ENCODE measurements at places on chromosomes 3 and 15.
A peak's percentile ranks its signal among the peaks of the same experiment; 100 is the strongest.

- no peak for DNase-seq
These were observed 360.9 kb upstream of the KCNH8 start for GRCh38 chr3:18787441-18787840.

- no peak for DNase-seq
These were observed 60.1 kb upstream of the DAZL start for GRCh38 chr3:16665282-16665741.

DNA sequence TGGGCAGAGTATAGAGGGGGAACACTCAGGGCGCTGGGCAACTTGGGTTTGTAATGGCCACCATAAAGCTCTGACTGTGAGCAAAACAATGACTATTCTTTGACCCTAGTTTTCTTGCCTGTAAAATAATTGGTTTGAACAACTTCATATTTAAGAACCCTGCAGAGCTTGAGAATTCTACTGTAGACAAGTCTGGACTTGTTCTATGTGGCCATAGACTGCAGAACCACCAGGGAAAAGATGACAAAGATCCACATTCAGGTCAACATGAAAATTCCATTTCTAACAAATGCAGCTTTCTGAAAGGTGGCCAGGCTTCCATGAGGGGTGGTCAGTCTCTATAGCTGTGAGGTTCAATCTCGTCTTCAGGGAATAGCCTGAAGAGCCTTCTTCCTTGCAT lies 239.4 kb upstream of the LRRN1 start:
- DNase-seq: no peak

GRCh38 chr3:30984855-30985749 lies 90.6 kb upstream of the GADL1 start:
- no peak for DNase-seq

GRCh38 chr3:152638707-152639450 lies 196.1 kb upstream of the P2RY1 start:
- no peak for DNase-seq

GRCh38 chr3:197906023-197906849 lies 43.8 kb upstream of the RPL35A start:
- DNase-seq: peak; percentile 59

- DNase-seq: no peak
These were observed 71.6 kb downstream of the KY start for GRCh38 chr3:134579141-134579665.

DNA sequence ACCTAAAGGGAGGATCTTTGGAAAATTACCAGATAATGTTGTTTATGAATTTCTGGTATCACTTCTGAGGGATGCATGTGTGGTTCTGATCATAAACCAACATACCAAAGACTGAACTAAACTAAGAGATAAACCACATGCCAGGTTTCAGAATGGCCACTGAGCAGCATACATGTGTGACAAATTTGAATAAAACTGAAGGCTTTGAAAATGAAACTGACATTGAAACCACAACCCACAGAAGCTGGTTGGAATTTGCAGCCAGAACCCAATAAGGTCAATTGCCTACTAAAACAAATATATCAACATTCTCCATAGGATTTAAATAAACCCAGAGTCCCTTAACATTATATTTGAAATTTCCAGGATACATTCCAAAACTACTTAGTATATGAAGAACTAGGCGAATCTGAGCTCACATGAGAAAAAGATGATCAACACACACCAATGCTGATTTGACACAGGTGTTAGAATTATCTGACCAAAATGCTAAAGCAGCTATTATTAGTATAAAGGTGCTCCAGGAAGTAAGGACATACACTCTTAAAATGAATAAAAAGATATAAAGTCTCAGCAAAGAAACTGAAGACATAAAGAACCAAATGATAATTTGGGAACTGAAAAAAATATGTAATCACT lies 125.0 kb downstream of the ZNF280D start:
- DNase-seq: no peak

DNA sequence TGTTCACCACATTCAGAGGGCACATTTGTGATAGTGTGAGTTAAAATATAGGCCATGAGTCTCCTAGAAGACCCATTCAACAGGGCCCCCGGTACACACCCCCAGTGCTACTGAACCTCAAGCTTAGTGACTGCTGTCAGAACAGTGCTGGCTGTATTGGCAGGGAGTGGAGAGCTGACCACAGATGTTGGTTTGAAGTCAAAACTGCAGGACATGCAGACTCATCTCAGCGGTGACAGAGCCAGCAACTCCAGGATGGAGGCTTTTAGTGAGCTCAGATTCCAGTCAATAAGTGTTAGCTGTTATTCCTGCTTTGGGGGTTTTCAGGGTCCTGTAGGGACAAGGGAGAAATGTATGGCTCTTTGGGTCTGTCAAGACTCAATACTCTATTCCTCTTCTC lies 29.1 kb downstream of the PRR20G start:
- no peak for DNase-seq

GRCh38 chr3:71041371-71041770 lies 542.2 kb downstream of the FOXP1 start:
- DNase-seq: no peak

DNA sequence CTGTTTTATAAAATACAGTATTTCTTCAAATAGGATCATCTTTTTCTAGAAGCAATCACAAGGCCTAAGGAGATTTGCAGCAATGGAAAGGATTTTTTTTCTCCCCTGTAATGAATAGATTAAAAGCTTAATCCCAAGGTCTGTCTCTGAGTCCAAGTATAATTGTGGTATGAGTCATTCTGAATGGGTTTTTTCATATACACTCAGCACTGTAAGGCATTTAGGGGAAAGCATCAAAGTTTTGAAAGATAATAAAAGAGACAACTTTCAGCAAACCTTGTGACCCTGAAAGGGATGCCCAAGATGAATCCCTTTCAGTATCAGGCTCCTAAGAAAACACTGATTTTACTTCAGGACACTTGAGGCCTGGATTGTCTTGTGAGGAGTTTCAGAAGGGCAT lies 23.3 kb upstream of the LARS2 start:
- no peak for DNase-seq

GRCh38 chr3:143595456-143596077 lies 252.7 kb downstream of the SLC9A9 start:
- DNase-seq: no peak

DNA sequence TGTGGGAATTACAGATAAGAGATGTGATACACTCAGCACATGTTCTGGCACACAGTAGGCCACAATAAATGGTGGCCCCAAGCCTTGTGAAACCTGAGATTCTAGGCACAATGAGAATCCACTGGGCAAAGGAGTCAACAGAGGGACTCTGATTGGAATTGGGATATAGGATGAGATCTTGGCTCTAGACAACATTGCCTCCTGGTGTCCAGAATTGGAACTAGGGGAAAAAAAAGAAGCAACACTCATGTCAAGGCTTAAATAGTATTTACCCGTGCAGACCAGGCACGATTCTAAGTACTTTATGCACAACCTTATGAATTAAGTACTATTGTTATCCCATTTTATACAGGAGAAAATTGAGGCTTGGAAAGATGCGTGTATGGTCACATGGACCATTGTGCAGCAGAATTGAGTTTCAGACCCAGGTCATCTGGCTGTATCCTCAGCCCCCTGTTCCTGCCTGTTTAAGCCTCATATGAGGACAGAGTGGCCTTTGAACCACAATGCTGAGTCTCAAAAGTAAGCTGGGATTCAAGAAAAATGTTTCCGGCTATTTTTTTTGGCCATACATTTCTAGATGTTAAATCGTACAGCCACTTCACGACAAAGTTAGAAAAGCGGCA lies 124.8 kb downstream of the SV2B start:
- no peak for DNase-seq

- no peak for DNase-seq
These were observed 25.0 kb downstream of the ACP3 start for GRCh38 chr3:132342183-132342582.

GRCh38 chr3:30526031-30526430 lies 80.4 kb upstream of the TGFBR2 start:
- DNase-seq: no peak

- DNase-seq: no peak
These were observed 379.7 kb upstream of the TGFBR2 start for GRCh38 chr3:30226601-30227151.

DNA sequence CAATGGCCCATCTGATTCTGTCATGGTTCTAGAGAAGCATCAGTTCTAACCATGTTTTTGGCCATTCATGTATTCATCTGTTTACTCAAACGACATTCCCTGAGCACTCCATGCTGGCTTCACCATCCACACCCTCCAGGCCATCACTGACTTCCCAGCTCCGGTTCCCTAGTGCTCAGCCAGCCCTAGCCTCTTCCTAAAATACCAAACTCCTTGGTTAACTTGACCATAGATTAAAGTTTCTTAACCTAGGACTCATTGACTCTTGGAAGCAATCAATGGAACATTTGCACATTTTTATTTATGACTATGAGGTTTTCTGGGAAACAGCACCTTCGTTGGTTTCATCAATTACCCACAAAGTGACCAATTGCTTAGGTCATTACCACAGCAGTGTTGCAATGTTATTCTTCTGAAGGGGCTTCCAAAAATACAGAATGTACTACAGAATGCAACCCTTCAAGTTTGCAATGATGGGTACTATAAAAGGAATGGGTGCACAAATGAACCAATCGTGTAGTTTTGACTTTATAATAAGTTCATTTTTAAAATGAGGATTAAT lies 27.2 kb upstream of the SLC25A36 start:
- DNase-seq: no peak
